ENCODE measurements at places on chromosomes 2 and 18.

DNA sequence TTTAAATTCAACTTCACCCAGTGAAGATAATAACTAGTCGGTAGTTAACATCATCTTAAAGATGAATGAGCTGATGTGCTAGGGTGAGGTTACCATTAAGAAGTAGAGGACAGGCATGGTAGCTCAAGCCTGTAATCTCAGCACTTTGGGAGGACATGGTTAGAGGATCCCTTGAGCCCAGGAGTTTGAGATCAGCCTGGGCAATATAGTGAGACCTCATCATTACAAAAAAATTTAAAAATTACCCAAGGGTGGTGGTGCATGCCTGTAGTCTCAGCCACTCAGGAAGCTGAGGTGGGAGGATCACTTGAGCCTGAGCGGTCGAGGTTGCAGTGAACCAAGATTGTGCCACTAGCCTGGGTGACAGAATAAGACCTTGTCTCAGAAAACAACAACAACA, 4.7 kb downstream of the GALNT5 start:
- ATAC-seq = no peak

DNA sequence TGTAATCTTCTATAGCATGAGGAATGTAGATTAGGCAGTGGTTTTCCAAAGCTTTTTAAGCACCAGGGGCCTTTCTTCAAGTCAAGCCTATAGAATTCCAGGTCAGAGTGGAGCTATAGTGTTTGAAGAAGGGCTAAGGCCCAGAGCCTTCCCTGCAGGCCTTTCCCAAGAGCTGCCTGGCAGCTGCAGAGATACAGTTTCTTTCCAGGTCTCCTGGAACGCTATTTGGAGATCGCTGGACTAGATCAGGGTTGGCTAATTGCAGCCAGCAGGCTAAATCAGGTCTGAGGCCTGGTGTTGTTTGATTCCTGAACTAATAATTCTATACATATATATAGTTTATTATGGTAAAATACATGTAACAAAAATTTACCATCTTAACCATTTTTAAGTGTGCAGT, 319.0 kb upstream of the SPRED2 start:
- no peak for ATAC-seq

GRCh38 chr2:71101656-71102055, 28.4 kb downstream of the MCEE start:
- ATAC-seq = no peak

DNA sequence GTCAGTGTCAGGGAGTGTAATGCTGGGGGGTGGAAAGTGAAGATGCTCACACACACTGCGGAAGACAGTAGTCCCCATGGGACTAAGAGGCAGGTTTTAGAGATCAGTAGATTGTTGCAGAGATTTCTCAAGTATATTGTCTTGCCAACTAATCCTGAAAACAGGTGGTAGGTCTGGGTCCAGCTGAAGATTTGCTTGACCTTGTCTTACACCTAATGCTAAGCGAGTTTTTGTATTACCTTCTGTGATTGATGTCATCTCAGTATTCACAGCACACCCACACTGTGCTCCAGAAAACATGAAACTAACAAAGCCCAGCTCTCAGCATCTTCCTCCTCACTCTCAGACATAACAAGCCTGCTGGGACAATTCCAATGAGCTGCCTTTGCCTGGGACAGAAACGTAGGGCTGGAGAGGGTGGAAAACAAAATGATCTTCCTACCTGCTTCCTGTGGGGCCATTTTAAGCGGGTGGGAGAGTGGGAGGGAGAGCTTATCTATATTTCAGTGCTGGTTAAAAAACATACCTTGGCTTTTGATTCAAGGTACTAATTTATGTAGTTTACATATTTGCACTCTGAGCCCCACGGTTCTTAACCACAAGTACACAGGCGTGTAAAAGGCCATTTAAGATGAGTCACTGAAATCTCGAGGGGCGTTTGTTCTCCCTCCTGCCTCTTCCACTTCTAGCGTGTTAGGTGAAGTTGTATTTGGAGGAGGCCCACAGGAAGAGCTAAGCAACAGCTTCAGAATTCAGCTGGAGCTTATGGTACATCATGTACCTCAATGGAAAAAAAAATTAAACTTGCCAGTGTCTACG, 23.1 kb upstream of the RBMS1 start:
- ATAC-seq = no peak

DNA sequence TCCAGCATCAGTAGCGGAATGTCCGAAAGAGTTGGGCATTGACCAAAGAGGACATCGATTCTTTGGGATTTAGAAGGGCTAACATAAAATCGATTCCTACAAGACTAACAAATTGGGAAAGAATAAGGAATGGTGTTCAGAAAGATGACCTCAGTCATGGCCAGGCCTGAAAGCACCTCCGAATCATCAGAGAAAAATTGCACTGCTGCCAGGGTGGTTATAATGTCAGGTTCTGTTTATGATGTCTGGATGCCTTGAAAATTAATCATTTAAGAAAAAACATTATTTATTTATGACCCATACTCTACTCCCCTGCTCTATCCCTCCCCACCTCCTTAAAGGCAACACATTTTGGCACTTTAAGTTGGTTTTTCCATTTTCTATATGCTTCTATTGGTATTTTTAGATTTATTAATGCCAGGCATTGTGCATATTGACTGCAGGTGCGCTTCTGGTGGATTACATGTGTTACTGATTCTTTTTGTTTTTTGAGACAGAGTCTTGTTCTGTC, 104.7 kb downstream of the MYCN start:
- no peak for ATAC-seq

GRCh38 chr2:98496750-98497493, 52.3 kb downstream of the INPP4A start:
- ATAC-seq = no peak

GRCh38 chr2:71531522-71532047, 78.2 kb downstream of the DYSF start:
- ATAC-seq = peak; percentile 58

DNA sequence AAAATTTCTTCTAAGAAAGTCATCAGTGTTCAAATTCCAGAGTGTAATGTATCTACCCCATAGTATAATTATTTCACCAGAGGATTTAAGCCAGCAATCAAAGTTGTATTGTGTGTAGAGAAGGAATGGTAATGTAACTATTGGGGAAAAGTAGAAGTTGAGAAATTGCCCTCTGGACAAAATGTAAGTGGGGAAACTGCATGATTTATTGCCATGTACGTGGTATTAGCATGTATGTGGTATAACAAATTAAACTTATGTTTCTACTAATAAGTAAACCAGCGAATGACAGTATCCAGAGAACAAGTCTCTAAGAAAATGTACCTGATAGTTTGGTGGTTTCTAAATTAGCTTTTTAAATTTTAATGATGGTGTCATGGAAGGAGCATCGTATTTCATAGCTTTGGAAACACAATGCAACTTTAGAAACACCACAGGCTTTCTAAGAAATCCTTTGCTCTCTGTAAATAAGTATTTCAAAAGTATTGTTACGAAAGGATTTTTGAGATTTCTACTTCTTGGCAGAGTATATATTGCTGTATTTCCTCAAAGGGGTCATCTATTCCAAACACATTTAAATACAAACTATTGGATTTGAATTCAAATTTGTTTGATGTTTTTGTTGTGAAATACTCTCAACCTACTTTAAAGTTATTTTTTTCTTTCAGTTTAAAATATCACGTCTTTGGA, 1018.9 kb upstream of the ZEB2 start:
- no peak for ATAC-seq

- no peak for ATAC-seq
These were observed 456.4 kb downstream of the SETBP1 start for GRCh38 chr18:45137087-45137419.

DNA sequence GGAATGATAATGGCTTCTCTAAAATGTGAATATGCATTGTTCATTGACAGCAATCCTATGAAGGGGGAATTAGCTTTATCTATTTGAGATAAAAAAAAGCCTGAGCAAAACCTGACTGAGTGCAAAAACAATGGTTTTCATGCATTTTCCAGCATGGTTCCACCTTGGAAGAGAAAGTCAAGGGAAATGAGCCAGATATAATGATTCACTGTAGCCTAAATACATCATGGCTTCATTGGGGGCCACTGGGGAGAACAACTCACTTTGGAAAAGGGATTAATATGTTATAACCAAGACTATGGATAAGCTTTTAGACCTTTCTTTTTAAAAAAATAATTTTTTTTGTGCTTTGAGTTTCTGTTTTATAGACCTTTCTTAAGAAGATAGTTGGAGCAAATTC, 679.7 kb downstream of the NYAP2 start:
- ATAC-seq = no peak

- no peak for ATAC-seq
These were observed 4.2 kb upstream of the ONECUT2 start for GRCh38 chr18:57431002-57431382.

DNA sequence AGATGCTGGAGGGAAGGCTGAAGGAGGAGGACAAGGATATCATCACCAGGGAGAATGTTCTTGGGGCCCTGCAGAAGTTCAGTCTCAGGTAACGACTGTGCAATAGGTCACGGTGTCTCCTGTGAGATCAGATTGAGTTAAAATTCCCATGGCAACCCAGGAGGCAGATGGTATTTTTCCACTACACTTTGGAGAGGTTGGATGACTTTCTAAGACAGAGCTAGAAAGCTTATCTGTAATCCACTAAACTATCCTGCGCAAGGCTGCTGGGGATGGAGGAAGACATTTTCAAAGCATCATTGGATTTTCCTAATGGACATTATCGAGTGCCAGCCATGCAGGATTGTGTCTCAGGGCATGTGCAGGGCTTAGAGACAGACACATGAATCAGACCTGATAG, 74.6 kb downstream of the ARMC9 start:
- no peak for ATAC-seq

DNA sequence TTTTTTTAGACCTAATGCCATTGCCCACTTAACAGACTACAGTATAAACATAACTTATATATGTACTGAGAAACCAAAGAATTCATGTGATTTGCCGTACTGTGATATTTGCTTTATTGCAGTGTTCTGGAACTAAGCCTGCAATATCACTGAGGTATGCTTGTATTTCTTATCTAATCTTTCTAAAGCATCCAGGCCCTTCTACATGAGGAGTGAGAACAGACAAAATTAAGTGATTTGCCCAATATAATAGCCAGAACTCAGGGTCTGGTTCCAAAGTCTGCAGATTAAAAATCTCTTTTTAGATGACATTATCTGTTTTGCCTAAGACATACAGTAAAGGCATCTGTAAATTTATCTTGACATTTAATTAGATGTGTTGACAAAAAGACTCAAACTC, 41.9 kb downstream of the BMPR2 start:
- no peak for ATAC-seq

DNA sequence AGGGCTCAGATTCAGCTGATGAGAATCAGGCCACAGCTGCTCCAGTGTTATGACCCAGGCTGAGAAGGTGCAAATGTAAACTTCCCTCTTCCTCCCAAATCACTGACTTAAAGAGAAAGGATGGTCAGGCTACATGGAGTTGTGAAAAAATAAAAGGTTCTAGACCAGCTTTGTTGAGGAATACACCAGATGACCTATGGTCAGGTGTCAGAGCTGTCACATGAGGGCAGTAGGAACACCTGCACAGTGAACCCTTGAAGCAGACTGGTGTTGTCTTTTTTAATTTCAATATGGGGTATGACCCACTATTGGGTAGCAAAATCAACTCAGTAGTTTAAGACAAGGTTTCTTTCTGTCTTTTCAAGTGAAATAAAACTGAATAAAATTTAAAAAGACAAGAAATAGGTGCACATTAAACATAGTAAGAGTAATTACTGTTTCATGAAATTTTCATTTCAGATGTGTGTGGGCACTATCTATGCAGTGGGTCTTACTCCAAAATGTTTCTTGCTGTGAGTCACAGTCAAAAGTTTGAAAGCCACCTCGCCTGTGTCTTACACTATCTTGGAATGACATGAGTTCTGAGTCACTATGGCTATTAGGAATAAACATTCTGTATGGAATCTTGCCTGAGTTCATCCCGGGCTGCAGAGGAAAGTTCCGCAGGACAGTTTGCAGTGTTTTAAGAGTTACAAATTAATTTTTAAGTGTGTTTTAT, 83.6 kb downstream of the ACVR1 start:
- no peak for ATAC-seq

- no peak for ATAC-seq
These were observed 1671.8 kb upstream of the DDX18 start for GRCh38 chr2:116142644-116143227.

DNA sequence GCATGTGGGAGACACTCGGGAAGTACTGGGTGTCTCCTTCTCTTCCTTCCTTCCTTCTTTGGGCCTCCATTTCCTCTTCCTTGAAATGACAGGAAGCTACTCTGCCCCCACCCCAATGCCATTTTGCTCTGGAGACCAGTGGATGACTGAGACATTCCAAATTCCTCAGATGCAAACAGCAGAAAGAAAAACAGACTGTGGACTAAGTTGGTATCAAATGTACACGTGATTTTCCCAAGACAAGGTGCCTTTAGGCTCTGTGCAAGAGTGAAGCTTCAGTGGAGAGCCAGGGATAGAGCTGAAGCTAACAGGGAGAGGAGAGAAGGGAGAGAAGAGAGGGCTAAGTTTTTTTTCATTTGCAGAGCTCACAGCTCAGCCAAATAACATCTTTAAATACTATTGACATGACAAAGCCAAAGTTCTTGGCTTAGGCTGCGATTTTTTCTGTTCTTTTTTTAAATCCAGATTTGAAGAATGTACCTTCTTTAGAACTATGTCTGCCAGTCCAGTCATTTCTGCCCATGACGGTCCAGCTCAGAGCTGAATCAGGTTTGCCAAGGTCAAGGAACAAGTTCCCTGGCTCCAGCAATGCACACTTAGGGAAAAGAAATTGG, 84.5 kb upstream of the LCLAT1 start:
- ATAC-seq = no peak

DNA sequence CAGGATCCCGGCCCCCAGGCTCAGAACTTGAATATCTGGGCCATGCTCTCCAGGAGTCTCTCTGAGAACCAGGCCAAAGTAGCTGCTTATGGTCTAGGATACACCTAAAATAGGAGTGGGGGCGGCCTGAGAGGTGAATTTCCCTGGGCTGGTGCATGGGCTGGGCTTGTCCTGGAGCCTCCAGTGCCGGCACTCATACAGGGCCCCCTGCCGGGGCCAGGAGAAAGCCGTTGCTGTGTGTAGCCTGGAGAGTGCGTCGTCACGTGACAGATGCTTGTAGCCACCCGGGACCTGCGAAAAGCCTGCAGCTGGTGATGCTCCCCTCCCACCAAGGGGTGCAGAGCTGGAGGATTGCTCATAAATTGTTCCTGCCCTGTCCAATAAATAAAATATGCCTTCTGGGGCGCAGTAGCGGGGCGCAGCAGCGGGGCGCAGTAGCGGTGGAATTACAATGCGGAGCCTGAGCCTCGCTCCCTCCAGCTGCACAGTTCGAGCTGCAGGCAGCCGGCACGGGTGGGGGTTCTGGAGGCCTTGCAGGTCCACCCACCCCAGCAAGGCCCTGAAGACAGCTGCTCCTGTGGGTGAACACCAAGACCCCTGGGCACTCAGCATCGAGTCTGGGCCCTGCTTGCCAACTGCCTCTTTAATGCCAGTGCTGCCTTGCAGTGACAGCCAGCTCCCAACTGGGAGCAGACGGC, 289.9 kb downstream of the NDUFA10 start:
- ATAC-seq = no peak
